ENCODE measurements at places on chromosomes 4 and X. TPM values are rescaled to one million over a fixed set of nuclear protein-coding genes. Genes with fewer than 3 reads are reported as not detected.

FAM53A gene
- 1.3 TPM for total RNA-seq

SPIN2B gene
- total RNA-seq, result 9.4 TPM

ERAS gene
- total RNA-seq, result not detected

CFP gene
- 0.14 TPM for total RNA-seq

COX7B gene
- total RNA-seq, result 270 TPM

DCAF12L1 gene
- total RNA-seq, result 2.2 TPM

KLHL8 gene
- total RNA-seq, result 18.2 TPM

BMP3 gene
- total RNA-seq, result not detected

TMEM31 gene
- not detected for total RNA-seq

GPR82 gene
- not detected for total RNA-seq

ADH5 gene
- 101 TPM for total RNA-seq

NXT2 gene
- total RNA-seq, result 11.3 TPM

FAM236D gene
- not detected for total RNA-seq

ASB12 gene
- total RNA-seq, result 0.14 TPM

MCTS1 gene
- 75.5 TPM for total RNA-seq

ADRA2C gene
- not detected for total RNA-seq

PROM1 gene
- total RNA-seq, result 0.13 TPM

MSX1 gene
- 5.5 TPM for total RNA-seq

SMIM10 gene
- 2.0 TPM for total RNA-seq

GUCY1A1 gene
- total RNA-seq, result 0.13 TPM

GPM6B gene
- 1.3 TPM for total RNA-seq

Data from thoracic aorta endothelial cell (primary cell).